GM23248 (cell line): ENCODE measurements at places on chromosomes 5 and 9.

DNA sequence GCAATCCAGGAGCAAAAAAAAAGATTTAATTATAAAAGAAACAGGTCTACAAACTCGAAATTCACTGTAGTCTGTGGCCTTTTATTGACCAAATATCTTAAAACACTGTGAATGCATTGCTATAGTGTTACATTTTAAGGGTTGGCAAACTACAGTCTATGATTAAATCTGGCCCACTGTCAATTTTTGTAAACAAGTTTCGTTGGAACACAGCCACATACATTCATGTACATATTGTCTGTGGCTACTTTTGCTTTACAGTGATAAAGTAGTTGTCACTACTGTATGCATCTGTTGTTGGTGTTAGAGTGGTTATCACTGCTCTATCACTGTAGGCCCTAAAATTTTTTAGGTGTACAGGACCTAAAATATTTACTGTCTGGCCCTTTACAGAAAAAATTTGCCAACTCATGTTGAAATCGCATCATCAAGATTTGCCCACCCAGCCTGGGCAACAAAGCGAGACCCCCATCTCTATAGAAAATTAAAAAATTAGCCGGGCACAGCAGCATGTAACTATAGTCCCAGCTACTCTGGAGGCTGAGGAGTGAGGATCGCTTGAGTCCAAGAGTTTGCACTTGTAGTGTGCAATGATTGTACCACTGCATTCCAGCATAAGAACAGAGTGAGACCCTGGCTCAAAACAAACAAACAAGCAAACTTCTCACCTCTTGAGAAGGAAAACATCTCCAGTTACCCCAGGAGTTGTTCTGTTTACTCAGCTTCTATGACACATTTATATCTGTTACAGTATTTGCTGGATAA is 89.0 kb downstream of the ERBIN start:
- DNase-seq: no peak

GRCh38 chr9:123081824-123082223 is 48.4 kb downstream of the GPR21 start:
- peak; percentile 63 for DNase-seq

- no peak for DNase-seq
Measured at GRCh38 chr9:105006514-105006913, 78.6 kb upstream of the ABCA1 start.

GRCh38 chr5:149015561-149015960 is 47.3 kb downstream of the SH3TC2 start:
- DNase-seq: no peak

DNA sequence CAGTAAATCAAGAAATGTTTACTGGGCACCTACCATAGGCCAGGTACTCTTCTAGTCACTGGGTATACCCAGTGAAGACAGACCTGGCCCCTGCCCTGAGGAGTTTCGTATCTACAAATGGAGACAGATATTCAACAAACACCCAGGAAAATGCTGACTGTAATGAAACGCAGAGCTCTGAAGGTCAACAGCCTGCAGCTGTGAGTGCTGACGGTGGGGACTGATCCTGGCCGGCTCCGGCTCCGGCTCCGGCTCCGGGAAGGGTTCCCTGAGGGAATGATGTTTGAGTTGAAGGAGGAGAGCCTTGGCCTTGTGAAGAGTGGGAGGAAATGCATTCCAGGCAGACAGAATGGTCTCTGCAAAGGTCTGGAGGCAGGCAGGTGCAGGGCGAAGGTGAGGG is 23.1 kb downstream of the FGFR4 start:
- no peak for DNase-seq

DNA sequence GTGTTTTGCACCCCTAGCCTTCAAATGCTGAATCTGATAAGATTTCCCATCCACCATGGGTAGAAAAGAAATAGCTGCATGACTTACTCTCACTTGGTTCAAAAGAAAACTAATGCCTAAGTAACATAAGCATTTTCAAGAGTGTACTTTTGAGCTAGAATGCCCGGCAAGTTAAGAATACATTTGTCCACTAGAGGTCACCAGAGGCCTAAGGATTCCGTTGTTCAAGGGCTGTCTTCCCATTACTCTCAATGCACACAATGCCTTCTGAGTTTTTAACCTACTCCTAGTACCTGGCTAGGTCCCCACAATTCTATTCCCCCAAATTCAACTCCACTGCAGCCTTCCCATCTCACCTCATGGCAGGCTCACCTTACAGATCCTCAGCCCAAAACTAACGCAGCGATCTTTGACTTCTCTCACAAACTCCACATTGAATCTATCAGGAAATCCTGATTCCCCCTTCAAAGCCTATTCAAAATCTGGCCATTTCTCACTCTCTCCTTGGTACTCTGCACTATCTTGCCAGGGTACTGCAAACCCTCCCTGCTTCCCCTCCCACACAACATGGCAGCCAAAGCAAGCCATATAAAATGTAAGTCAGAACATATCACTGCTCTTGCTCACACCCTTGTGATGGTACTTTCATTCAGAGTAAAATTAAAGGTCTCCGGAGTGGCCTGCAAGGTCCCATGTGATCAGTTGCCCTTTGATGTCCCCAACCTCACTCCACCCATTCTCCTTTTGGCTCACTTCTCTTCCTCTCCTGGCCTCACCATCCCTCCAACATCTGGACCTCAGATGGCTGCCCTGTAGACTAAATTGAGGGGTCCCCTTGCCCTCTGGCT is 13.4 kb downstream of the OXCT1 start:
- DNase-seq: peak; percentile 75

DNA sequence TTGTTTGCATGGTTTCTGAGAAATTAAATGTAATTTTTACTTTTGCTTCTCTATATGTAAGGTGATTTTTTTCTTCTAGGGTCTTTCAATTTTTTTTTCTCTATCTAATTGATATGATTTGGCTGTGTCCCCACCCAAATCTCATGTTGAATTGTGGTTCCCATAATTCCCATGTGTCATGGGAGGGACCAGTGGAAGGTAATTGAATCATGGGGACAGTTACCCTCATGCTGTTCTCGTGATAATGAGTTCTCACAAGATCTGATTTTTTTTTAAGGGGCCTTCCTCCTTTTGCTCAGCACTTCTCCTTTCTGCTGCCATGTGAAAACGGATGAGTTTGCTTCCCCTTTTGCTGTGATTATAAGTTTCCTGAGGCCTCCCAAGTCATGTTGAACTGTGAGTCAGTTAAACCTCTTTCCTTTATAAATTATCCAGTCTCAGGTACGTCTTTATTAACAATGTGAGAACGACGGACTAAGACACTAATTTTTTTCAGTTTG is 150.8 kb downstream of the MTRR start:
- DNase-seq: no peak

GRCh38 chr9:29325894-29326293 is 1752.6 kb upstream of the C9orf72 start:
- DNase-seq: no peak
